ENCODE measurements at places on chromosomes 6 and 20.
A peak's percentile ranks its signal among the peaks of the same experiment; 100 is the strongest.

- DNase-seq = no peak
Measured at GRCh38 chr6:13462458-13463327, 24.7 kb downstream of the GFOD1 start.

- DNase-seq = no peak
Measured at GRCh38 chr6:105869835-105870440, 216.2 kb upstream of the PRDM1 start.

DNA sequence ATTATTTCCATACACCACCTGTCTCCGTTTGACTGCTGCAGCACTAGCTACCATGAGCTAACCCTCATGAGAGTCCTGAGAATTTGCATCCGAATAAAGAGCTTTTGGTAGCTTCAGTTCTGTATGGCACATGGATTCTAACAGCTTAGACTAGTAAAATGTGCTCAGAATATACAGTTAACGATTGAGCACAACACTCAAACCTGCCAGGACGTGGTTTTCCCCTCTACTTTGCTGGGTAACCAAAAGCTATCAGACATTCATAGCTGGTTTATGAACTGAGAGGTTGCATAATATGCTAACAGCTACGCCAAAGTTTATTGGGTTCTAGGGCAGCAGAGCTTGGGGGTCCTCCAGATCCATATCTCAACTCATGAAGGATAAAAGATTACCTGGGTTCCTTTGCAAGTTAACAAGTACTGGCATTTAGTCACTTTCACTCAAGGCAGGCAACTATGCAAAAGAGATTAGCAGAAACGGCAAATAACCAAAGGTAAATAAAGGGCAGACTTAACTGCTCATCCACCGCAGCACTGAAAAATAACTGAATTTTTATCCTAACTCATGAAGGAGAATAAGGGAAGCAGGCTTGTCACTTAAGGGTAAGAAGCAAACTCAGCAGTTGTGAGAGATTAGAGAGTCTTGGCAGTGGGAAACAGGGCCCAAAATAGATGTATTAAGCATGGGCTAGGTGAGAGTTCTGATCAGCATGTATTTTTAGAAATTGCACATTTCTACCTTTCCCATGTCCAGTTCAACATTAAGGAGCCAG lies 29.4 kb downstream of the NUDT3 start:
- DNase-seq = no peak

- DNase-seq = no peak
Measured at GRCh38 chr6:37048851-37049757, 43.6 kb downstream of the FGD2 start.

GRCh38 chr6:33787346-33787953 lies 1.5 kb downstream of the LEMD2 start:
- DNase-seq = no peak

DNA sequence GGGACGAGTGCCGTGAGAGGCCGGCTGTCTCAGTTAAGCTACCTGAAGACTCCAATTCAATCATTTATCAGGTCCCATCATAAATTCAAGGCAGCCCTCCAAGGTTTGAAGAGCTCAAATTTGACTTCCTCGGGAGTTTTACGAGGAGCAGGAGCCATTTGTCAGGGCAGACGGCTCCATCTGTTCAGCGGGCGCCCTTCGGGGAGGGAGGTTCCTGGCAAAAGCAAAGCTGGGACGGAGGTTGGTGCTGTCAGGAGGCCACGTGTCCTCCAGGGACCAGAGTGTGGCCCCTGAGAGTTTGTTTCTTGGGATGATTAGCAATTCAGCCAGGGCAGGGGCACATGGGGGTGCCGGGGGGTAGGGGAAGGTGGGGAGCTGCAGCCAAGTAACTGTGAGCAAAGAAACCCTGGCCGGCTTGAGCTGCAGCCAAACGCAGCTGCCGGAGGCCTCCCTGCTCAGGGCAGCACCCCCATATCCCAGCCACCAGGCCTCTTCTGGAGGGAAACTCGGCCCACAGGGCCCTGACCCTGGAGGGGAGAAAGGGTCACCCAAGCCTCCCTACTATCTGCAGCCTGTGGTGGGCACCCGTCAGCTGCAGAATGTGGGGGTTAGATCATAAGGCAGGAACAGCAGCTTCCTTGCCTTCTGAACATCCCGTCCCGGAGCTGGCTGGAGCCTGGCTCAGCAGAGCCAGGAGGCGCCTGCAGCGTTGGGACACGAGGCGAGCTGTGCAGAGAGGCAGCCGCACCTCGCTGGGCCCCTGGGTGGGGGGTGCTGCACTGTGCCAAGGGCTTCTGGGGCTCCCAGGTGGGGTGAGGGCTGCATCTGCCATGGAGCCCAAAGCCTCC lies 63.6 kb upstream of the GATA5 start:
- DNase-seq = no peak

DNA sequence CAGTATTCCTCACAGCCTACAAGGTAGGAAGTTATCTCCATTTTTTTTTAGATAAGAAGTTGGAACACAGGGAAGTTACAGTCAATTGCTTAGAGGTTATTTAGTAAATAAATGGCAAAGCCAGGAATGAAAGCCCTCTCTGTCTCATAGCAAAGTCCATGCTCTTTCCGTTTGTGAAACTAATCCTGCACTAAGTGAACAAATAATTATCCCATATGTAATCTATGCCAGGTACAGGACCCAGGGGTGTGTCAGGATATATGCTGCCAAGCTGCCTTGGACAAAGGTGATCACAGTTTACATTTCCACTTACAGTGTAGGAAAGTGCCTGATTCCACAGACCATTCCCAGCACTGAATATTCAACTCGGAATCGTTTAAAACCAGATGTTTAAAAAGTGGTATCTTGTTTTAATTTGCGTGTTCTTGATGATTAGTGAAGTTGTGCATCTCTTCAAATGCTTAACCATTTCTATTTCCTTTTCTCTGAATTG lies 13.6 kb upstream of the GMDS start:
- DNase-seq = no peak

DNA sequence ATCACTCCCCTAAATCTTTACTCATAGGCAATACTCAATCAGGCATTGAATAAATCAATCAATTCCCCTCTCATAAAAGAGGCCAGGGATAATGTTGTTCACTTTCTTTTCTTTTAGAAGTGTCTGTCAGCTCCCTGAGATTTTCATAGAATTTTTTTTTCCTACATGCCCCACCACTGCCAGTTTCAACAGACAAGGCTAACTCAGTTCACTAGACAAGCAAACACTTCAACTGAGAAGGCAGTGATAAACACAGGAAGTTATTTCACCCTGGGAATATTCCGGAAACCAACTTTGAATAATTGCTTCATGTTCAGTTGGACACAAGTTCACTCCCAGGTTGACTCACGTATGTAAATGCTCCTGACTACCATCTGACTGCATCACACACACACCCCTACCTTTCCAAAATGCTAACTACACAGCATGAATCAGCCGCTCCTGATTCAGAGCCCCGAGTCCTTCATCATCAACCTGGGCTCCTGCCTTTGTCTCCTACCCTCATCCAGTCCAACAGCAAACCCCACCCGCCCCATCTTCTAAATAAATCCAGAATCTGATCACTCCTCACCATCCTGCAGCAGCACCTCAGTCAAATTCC lies 143.9 kb downstream of the BCAS1 start:
- no peak for DNase-seq

GRCh38 chr6:41232667-41233066 lies 4.5 kb downstream of the TREML4 start:
- no peak for DNase-seq

DNA sequence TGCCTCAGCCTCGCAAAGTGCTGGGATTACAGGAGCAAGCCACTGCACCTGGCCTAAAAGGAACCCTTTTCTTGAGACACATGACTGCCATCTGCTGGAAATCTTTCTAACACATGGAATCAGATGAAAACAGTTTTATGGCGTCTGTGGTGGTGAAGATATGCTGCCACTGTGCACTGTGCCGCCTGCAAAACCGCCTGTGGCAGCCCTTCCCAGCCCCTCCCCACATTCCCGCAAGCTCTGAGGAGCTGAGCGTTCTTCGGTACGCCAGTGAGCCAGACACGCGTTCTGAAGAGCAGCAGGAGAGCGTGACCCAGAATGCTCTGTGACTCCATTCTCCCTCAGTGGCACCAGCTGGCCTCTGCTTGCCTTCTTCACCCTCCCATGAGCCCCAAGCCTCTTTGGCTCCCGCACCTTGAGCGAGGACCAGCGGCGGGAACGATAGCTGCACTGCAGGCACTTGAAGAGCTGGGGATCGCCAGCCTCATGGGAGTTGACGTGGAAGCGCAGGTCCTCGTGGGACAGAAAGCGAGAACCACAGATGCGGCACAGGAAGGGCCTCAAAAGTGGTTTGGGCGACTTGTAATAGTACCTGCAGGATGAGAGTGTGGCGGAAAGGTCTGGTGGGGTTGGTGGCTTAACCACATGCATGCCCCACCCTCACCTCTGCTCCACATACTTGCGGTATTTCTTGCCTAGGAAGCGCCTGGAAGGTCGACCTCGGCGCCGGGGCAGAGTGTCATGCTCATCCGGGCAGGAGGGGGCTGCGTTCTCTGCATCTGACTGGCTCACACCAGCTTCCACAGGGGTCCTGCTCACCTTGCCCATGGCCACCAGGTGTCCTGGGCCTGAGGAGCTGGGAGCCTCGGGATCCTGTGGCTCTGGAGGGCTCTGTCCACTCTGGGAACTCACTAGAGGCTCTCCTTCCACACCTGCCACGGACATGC lies 8.7 kb downstream of the ZNF335 start:
- DNase-seq = no peak

GRCh38 chr6:84979541-84979940 lies 215.1 kb upstream of the TBX18 start:
- no peak for DNase-seq

- DNase-seq = no peak
Measured at GRCh38 chr6:72322771-72323170, 299.1 kb upstream of the KCNQ5 start.

DNA sequence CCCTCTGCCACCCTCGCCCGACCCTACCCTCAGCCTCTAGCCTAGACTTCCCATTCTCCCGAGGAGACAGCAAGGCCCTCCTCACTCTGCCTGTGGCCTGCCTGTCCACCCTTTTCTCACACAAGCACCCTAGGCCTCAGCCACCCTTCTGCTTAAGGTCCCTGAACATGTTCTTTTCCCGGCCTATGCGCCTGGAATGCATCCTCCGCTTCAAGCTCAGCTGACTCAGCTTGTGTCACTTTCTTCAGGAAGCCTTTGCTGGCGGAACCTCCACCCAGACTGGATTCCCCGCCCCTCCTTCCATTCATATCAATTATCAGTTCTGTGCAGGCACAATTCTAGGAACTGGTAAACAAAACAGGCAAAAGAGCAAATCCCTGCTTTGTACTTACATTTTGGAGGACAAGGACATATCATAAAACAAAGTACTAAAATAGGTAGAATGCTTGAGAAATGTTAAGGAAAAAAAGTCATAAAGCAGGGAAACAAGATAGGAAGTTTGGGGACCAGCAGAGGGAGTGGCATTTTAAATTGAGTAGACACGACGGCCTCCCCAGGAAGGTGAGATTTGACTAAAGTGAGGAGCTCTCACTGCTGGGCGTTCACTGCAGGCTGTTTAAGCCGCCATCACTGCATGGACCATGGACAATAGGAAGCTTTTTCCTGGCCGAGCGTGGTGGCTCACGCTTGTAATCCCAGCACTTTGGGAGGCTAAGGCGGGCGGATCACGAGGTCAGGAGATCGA lies 17.9 kb upstream of the SNHG17 start:
- DNase-seq = no peak

DNA sequence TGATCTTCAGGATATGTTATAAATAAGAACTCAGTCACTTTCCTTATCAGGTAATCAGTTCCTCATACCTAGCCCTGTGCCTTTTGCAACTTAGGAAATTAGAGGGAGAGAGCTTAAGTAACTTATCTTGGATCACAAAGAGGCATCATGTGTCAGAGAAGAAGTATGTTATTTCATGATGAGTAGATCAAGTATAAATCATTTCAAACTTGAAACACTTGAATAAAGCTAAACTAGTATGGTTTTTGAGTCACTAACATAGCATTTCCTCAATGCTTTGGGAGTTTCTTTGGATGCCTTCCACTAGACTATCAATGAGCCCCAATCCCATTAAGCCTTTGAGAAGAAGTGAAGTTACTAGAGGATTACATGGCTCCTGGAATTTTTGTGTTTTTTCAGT lies 102.6 kb upstream of the TNFAIP3 start:
- no peak for DNase-seq

GRCh38 chr20:39829256-39829655 lies 859.8 kb downstream of the MAFB start:
- DNase-seq = no peak

GRCh38 chr6:139240161-139241010 lies 51.4 kb downstream of the TXLNB start:
- DNase-seq = no peak

- DNase-seq = no peak
Measured at GRCh38 chr6:25172819-25173218, 106.4 kb upstream of the CARMIL1 start.

GRCh38 chr6:155687645-155688044 lies 232.0 kb upstream of the NOX3 start:
- no peak for DNase-seq

- DNase-seq = no peak
Measured at GRCh38 chr20:46458866-46459750, 52.7 kb upstream of the ELMO2 start.

GRCh38 chr6:46270336-46270735 lies 99.6 kb upstream of the ENPP5 start:
- DNase-seq = no peak

DNA sequence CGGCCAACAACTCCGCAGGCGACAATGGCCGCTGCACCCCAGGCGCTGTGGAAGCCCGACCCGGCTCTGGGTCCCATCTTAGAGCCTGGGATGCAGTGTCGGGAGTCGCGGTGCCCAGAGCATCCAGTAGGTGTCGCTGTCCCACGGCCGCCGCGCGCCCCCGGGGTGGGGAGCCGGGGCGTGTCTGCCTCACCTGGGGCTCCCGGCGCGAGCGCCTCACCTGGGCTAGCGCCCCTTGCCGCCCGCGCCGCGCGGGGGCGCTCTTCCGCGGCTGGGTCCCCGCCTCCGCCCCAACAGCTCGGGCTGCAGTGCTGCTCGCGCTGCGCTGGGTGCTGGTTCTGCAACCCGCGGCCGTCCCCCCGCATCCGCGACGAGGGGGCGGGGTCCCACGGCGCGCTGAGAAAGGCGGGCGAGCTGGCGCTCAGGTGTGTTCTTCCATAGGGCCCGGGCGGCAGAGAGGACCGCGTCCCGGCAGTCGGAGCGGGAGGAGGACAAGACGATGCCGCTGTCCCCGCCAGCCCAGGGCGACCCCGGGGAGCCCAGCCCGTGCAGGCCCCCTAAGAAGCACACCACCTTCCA lies at the start of gene CRYBG1:
TSS of gene CRYBG1 (plus strand) at position 308 of the 579 bp plus-strand sequence. CDS start at position 500, 192 bp downstream.
- peak; percentile 3 for DNase-seq

DNA sequence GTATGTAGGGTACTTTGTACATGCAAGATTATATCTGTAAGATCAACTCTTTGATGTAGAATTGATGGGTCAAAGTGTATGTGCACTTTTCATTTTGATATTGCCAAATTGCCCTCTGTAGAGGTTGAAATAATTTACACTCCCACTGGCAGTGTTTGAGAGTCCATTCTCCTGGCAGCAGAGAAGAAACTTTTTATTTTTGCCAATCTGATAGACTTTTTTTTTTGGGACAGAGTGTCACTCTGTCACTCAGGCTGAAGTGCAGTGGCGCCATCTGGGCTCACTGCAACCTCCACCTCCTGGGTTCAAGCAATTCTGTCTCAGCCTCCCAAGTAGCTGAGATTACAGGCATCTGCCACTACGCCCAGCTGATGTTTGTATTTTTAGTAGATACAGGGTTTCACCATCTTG lies 199.2 kb downstream of the ZFAND3 start:
- DNase-seq = no peak

GRCh38 chr6:122787721-122788120 lies 1.3 kb upstream of the SMPDL3A start:
- DNase-seq = no peak

All from GOT3 (cell line).